Spinal cord (tissue), 10 donors: ENCODE measurements at places on chromosomes 6 and 20. TPM values are rescaled to one million over a fixed set of nuclear protein-coding genes. Genes with fewer than 3 reads are reported as not detected.

The HLA-DRB1 gene
- total RNA-seq, result 61.3 TPM

The GCNT2 gene
- 28.8 TPM for total RNA-seq

DNA sequence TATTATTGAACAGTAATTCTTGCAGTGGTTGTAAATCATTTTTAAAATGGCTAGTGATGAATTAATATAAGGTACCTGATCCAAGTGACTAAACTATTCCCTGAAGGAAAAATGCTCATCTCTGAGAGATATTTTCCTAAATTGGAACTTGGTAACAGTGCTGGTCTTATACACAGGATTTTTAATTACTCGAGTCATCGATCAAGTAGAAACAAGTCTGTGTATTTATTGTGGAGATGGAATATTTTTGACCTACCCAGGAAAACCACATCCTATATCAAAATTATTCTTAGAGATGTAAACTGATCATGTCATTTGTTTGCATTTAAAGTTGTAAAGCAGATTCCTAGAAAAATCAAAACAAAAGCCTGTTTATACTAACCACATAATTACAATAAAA, 166.9 kb downstream of the MOXD1 start:
- no peak for DNase-seq

- DNase-seq, result no peak
Measured at GRCh38 chr6:104788400-104788799, 71.3 kb downstream of the HACE1 start.

DNA sequence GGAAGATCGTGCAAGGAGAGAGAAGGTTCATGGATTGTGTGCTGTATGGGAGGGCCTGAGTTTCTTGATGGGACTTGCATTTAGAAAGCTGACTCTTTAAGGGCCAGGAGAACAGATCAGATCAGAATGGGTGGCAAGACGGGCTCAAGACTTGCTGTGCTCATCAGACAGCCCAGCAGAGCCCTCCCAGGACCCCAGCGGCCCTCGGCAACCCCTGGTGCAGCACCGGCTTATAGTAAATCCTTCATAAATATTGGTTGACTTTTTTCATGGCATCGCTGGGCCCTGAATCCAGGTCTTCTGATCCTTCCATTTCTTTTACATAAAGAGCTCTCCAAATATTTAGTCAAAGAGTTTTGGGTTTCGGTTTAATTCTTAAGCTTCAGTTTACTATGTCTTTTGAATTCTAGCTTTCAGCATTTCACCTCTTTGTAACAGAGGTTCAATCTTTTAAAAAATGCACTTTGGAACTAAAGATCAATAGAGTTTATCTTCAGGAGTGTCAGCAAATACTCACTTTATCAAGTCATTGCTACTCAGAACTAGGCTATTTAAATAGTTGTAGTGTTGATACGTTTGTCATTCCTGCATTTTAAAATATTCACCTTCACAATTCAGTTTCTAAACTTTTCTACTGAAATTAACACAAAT, 205.6 kb downstream of the ZDHHC14 start:
- DNase-seq, result no peak

GRCh38 chr6:113411011-113411410, 446.1 kb upstream of the MARCKS start:
- DNase-seq, result no peak
